Activated CD8-positive, alpha-beta memory T cell treated with anti-CD3 and anti-CD28 coated beads for 48 hours (primary cell): ENCODE measurements at places on chromosomes 16 and 17.

- no peak for DNase-seq
These were observed 2.7 kb downstream of the NOD2 start for GRCh38 chr16:50696126-50696525.

- no peak for DNase-seq
These were observed 1.5 kb downstream of the NTN1 start for GRCh38 chr17:9022573-9023391.

DNA sequence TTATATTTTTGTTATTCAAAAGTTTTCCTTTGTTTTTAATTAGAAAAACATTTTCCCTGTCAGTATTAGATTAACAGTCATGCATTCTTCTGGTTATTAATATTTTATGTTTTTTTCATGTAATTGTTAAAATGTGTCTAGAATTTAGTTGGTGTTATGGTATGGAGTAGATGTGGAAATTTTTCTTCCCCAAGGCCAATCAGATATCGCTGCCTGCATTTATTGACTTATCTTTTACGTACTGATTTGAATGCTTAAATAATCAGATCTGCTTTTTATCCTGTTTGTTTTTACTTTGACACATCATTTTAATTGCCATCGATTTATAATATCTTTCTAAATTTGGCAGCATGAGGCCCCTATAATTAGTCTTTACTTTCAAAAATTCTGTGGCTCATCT lies 13.6 kb downstream of the FTO start:
- DNase-seq = no peak

DNA sequence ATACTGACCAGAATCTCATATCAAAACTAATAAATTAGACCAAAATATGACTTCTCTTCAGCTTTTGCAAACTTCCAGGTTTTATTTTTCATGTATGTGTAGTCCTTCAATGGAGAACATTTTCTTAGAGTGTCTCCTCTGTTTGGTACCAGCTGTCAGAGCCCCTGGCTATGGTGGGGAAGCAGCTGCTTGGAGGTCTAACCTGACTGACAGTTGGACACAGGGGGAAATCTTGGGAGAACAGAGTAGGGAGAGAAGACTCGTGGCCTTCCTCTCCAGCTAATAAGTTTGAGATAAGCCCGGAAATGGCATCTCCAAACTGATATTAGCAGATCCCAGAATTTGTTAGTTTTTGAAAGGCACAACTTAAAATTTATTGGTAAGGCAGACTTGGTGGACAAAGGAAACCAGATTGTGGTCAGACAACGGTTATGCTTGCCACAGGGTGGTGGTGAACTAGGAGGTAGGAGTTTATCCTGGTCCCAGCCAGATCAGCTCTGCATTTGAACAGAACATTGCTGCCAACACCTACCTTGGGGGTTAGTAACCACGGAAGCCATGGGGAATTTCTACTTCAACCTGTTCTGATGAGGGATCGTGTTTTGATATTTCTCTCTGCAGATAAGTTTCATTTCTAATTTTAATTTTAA lies 39.2 kb upstream of the IRX3 start:
- DNase-seq = no peak

GRCh38 chr17:30134551-30134950 lies 17.9 kb downstream of the NSRP1 start:
- DNase-seq = no peak

DNA sequence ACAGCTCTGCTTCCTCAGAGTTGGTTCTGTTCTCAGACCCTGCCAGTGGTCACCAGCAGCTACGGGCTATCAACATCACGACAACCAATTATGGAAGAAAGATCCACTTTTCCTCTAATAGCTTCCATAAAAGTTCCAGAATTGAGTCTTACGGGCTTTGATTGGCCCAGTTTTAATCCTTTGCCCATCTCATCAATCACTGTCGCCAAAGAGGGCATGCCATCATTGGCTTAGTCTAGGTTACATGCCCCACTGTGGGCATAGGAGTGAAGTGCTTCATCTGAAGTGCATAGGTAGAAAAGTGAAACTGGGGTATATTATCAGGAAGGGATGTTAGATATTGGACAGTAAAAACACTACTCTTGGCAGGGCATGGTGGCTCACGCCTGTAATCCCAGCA lies 76.6 kb upstream of the DHX40 start:
- no peak for DNase-seq

DNA sequence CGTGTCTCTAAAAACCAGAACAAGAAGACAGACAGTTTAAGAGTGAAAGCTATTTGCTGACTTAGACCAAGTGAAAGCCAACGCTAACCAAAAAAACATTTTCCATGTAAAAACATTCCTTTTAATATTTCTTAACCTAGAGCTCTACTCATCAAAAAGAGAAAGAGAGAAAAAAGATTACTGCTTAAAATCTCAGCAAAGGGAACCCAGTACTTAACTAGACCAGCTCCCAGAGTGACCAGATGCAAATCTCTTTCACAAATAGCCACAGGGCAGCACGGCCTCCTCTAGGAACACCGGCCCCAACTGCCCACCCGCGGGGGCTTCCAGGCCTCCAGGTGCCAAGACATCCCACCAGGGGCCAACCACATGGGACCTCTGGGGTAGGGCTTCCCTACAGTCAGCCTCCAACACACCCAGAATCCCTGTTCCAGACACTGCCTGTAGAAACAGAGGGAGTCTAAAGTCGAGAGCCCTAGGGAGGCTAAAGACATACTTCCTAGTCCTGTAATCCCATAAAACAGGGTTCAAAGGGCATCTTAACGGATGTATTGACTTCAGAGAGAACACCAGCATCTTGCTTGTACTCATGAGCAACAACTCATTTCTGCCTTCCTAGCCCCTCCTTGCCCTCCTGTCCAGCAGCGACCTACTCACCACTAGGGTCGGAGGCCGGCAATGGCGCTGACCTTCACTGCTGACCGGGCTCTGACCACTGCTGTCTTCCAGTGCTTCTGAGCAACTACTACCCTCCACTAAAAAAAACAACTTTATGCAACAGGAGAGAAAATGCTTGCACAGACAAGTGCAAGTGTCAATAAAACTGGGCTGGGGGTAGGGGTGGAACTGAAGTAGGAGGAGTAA lies 21.3 kb downstream of the ZCCHC14 start:
- no peak for DNase-seq

DNA sequence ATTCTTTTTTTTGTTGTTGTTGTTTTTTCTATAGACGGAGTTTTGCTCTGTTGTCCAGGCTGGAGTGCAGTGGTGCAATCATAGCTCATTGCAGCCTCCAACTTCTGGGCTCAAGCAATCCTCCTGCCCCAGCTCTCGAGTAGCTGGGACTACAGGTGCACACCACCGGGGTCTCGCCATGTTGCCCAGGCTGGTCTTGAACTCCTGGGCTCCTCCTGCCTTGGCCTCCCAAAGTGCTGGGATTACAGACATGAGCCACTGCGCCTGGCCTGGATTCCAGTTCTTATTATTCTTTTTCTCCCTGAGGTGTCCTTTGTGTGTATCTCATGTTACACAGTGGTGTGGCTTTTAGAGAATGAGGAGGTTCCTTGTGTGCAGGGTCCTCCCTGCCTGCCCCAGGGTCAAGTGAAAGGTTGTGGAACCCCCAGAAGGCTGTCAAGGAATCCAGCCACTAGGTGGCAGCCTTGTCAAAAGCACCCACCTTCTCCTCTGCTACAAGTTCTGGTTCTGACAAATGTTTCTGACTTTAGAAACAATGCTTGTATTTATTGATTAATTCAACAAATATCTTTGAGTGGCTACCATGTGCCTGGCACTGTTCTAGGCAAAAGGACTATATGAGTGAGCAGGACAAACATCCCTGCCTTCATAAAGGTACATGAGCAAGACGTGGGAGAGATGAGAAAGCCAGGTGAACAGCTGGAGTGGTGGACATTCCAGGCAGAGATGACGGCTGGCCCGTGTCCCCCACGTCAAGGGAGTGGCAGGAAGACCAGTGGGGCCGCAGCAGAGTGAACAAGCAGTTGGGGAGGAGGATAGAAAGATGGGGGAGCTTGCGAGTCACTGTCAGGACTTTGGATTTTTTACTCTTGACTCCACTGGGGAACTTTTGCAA lies 112.4 kb downstream of the SPECC1 start:
- DNase-seq = no peak

GRCh38 chr16:84040823-84041820 lies 1.5 kb downstream of the SLC38A8 start:
- DNase-seq = no peak

DNA sequence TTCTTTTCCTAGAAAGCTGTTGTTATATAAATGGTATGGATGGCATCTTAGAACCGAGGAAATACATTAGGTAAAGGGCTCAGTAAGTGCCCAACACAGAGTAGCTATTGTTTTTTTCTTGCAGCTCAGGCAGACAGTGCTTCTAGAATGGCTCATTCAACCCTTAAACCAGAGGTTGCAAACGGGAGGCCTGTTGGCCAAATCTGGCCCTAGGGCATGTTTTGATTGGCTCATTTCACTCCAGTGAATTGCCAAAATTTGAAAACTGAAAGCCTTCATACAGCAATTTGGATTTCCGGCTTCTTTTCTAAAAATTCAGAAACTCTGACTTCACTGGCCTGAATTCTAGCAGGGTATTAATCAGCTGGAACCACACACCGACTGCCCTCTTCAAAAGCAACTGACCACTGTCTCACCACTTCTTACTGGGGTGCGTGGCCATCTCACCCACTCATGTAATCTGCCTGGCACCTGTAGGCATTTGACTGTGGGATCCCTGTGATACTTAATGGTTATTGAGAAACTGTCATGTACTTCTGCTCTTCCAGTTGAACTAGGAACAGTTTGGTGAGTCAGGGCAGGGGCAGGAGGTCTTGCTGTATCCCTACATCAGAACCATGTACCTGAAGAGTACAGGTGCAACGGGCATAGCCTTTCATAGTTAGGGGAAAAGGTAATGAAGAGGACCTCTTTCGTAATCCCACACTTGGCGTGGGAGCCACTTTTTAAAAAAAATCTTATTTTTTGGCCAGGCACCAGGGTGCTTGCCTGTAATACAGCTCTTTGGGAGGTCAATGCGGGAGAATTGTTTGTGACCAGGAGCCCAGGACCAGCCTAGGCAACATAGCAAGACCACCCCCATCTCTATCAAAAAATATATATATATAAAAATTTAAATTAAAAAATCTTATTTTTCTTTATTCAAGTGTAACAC lies 53.6 kb upstream of the SCNN1B start:
- DNase-seq = no peak

DNA sequence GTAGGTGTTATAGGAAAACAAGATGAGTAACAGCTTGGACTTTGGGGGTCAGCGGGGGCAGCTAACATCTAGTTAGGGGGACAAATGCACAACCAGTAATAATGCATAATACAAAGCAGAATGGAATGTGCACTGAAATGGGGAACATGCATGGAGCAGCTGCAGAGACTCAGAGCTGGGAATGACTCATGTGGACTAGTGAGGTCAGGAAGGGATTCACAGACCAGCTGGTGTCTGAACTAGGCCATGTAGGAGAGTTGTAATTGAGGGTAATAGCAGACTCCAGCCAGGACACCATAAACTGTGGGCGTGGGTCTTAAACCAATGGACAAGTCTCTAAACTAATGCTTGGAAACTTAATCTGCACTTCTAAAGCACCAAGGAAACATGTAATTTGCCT lies 176.8 kb upstream of the ASIC2 start:
- no peak for DNase-seq

DNA sequence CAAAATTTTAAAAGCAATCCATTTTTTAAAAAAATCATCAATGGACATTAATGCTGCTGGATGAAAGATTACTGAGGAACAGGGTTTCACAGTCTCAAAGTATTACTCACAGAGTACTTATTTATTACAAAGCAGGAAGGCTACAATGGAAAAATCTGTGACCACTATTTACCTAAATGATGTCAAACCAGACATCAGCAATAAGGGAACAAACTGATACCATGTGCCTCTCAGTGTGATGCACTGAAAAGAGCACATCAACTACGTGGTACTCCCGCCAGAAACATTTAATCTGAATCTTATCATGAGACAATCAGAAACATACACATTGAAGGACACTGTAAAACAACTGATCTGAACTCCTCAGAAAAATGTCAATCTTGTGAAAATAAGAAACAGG lies 124.2 kb downstream of the PARN start:
- DNase-seq = no peak

GRCh38 chr16:47600376-47600775 lies 139.2 kb downstream of the PHKB start:
- DNase-seq = no peak

DNA sequence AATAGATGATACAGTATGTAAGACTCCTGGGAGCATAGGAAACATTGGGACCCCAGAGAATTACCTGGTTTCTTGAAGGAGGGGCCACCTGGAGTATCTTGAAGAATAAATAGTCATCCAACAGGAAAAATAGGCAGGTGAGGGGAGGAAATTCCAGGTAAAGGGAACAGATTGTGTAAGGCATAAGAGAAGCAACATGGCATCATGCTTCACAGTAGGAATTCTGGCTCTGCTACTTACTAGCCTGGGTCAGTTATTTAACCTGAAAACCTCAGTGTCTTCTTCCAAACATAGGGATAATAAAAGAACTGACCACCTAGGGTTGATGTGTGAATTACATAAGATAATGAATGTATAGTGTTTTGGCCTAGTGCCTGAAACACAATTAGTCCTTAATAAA lies 122.1 kb downstream of the CA10 start:
- DNase-seq = no peak

DNA sequence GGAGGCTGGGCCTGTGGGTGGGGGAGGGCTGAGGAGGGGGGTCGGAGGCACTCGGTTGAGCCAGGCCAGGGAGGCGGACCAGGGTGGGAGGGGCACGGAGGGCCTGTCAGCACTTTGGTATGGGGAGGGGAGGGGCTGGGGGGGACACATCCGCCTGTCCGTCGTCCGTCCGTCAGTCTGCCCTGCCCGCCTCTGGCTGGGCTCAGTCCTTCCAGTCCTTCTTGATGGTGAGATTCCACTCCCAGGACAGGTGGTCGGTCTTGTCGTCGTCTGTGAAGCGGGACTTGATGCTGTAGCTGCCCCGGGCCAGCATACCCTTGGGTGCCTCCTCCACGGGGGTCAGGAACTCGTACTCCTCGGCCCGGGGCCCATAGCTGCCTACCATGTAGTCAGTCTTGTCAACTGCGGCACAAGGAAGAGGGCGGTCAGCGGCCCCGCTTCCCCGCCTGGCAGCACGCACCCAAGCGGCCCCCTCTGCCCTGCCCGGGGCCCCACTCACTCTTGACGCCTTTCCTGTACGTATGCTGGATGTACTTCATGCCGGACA lies 2.4 kb downstream of the ARHGDIA start:
- no peak for DNase-seq

DNA sequence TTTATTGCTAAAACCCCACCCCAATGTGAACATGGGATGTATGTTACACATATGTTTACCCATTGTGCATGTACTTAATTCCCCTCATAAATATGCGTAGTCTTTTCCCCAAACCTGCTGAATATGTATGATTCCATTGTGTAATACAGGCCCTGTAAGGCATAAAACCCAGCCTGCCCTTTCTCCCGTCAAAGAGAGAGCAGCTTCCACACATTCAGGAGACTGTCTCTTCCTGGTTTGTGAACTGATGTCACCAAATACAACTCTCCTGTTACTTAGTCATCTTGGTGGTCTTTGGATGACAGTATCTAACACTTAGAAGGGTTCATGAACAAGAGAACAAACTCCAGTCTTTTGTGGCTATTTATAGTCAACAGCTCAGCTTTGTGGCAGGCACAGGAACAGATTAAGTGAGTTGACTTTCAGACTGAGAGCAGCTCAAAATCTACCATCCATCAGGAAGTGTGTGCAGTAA lies 24.7 kb upstream of the TMC7 start:
- DNase-seq = no peak

GRCh38 chr17:80307994-80308691 lies 47.5 kb downstream of the RNF213 start:
- DNase-seq = no peak

GRCh38 chr17:66343531-66344078 lies 41.2 kb downstream of the PRKCA start:
- DNase-seq = no peak

- no peak for DNase-seq
These were observed 32.1 kb upstream of the SLC6A2 start for GRCh38 chr16:55623640-55624039.
